A172 (cell line): ENCODE measurements at places on chromosomes 3 and 15. TPM values are rescaled to one million over a fixed set of nuclear protein-coding genes. Genes with fewer than 3 reads are reported as not detected.

DNA sequence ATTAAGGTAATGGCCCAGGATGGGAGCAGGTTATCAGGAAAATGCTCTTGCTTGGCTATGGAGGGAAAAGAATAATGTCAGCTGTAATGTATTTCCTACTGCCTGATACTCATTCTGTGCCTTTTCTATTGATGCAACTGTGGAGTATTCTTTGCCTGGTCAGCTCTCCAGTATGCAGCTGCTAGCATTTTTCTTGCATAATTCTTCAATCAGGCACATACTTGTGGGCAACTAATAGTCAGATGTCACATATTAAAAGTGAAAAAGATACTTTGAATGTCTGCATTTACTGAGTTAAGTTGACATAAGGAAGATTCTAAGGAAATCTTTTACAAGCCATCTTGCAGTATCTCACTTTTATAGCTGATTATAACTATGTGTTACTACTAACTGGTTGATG is 29.5 kb downstream of the CD80 start:
- no peak for DNase-seq

DNA sequence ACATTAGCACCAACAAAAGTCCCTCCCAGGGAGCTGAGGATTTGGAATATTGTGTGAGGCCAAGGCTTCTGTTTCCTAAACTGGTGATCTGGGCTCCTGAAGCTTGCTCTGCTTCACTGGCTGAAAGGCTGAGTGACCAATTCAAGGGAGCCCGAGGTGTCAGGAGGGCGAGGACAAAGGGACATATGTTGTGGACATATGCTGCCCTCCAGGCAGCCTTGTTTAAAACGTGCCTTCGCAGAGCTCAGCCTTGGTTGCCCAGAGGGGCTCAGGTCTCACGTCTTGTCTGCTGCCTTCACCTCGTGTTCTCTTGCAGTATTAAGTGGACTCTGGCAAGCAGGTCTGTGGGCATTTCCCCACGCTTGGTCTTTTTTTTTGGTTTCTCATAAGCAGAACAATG is 7.0 kb downstream of the SLCO3A1 start:
- DNase-seq: no peak

- DNase-seq: peak; percentile 13
Observed at GRCh38 chr15:90286678-90287077, 21.2 kb downstream of the NGRN start.

GRCh38 chr3:147157631-147158030 is 248.7 kb downstream of the ZIC4 start:
- DNase-seq: no peak

DNA sequence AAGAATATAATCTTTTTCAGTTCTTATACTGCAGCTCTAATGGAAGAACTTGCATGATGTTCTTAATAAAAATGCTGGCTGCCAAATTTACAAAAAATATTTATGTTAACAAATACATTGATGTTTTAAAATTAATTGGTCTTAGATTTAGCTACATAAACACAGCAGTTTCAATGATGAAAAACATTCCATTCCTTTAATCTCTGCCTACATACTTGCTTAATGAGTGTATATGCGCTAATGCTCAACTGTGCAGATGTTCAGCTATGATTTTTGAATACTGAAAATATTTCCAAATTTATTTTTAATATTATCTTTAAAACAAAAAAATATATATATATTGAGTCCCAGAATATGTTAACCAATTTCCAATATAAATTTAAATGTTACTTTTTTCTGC is 867.4 kb downstream of the ROBO1 start:
- no peak for DNase-seq

DNA sequence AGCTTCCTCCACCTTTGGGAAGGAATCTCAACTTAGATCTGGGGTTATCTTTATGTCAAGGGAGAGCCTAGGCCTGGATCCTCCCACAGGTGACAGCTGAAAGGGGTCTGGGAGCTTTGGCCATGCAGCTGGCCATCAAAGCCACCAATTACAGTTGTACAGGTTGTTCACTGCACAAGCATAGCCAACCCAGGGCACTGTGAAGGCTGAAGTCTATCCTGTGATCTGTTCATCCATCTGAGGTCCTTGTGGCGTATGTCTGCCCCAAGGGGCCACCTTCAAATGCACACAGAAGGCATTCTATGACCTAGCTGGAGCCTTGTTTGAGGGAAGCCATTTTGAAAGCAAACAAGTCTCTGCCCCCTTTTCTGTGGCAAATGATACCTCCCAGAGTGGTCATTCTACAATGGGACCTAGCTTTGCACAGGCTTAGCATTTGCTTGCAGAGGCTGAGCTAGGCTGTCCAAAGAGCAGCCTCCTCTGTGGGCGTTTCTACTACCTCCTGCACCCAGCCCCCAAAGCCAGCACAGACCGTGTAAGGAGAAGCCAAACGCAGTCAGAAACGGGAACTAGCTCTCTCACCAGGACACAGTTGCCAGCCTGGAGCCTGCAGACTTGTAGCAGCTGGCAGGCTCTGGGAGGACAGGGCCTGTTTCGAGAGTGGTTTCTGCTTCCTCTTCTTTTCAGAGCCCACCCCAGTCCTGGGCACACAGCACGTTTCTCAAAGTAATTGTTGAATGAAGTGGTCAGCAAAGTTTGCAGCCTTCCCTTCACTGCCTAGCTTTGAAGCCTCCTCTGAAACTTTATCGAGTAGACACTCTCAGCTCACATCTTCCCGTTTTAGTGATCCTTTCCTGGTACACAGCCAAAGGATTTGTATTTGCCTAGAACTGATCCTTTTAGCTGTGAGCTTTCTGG is 157.3 kb upstream of the SMAD3 start:
- no peak for DNase-seq

DNA sequence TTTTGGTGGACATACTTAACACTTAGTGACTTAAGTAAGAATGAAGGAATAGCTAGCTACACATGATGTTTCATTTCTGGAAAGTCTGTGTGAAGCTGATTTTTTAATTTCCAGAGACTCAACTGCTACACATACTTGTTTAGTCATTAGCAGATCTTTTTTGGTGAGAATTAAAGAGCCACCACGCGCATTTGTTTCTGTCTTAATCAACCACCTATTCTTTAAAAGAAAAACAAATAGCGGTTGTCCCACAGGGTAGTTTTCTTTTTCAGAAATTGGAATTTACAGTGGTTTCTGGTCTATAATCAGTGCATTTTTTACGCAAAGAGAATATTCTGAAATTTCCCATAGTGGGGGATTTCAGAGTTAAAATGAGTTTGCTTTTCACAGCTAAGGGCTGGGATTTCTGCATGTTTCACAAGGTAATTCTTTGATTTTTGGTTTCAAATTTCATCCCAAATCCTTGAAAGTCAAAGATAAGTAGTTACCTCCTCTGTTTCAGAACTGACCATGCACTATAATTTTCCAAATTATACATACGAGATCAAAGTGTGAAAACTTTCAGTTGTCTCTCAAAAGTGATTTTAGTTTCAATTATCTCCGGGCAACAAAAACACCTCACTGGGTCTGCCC is 631.0 kb upstream of the GRM7 start:
- DNase-seq: no peak

GRCh38 chr15:77632534-77633133 is at the start of gene LINGO1:
TSS of gene LINGO1 (minus strand) at chr15:77632912. CDS start at chr15:77632315, 597 bp downstream.
- no peak for DNase-seq

CHDH gene
- total RNA-seq: 0.55 and 0.67 TPM in 2 replicates

DNA sequence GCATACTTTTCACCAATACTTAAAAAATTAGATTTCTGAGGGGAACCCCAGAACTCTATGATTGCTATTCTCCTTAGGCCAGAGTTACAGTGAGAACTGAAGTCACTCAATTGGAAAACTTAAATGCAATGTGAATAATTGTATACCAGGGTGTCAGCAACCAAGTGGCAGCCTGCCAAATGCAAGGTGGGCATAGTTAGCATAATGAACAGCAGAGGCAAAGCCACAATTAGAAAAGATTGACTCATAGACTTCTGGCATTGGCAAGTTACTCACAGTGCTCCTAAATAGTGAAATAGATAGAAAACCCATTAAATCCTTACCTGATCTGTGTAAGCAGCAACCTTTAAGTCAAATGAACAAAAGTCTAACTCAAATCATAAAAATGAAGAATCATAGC is 94.9 kb downstream of the BCHE start:
- DNase-seq: no peak

ARNT2 gene
- total RNA-seq: 14.2 and 18.5 TPM in 2 replicates

CYP19A1 gene
- total RNA-seq: not detected in 2 replicates

GRCh38 chr3:126834596-126835471 is 130.8 kb downstream of the CHCHD6 start:
- DNase-seq: peak; percentile 57

DNA sequence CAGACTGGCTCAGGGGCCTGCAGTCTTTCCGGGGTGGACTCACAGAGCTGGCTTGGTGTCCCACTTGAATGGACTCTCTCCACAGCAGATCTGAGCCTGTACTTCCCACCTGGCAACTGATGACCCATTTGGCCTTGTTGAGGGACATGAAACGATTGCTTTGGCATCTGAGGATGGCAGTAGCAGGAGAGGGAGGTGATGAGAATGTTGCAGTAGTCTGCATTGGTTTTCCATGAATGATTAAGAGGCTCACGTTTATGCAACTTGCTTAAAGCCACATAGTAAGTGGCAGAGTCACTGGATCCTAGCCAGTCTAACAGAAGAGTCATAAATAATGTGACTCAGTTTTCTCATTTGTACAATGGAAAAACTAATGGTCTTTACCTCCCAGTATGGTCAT is 21.9 kb downstream of the IL20RB start:
- peak; percentile 33 for DNase-seq

MYNN gene
- total RNA-seq: 24.0 and 30.9 TPM in 2 replicates
